ENCODE measurements at places on chromosomes 7 and 10. TPM values are rescaled to one million over a fixed set of nuclear protein-coding genes. Genes with fewer than 3 reads are reported as not detected.

Gene CYP3A7
- total RNA-seq = not detected

Gene SPDYE18
- total RNA-seq = not detected

- peak; percentile 5 for DNase-seq
These were observed 17.5 kb downstream of the STEAP1B start for GRCh38 chr7:22482503-22482902.

DNA sequence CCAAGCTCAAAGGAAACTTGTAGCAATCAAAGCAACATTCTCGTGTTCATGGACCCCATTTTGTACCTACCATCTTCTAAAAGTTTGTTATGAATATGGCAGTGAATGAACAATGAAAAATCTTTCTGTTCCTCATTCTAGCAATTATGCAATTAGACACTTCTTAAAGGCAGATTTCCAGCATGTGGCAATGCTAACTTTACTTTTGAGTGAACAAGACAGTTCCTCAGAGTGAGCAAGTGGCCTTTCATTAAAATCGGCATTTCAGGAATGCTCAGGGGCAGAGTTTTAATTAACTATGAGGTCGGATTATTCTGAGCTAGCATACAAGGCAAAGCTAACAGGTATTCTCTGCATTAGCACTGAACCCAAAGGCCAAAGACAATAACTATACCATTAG is 48.4 kb upstream of the NFE2L3 start:
- no peak for DNase-seq

DNA sequence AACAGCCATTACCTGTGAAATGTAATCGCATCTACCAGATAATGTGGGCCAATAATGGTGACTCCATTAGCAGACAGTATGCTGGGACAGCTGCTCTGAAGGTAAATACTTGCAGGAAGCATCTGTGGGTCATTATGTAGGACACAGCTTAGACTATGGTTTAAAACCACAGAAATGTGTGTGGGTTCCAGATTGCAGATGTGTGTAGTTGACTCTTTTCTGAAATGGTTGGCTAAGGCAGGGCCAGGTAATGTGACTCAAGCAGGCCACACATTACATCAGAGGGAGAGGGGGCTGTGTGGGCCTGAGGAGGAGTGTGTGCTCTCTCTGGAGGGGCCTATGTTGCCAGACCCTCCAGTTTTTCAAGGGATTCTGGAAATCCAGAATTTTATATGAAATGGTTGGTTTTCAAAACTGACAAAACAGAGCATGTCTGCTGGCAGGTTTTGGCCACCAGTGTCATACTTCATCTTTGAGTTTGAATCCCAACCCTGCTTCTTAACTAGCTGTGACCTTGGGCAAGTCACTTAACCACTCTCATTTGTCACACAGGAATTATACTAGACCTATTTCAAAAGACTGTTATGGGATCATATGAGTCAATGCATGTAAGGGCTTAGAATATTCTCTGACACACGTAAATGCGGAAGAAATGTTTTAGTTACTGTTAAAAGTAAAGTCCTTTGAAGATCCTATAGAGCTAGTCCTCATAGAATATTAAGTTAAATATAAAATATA is 64.5 kb downstream of the MCMBP start:
- peak; percentile 54 for DNase-seq

- DNase-seq = no peak
These were observed 226.5 kb downstream of the FANK1 start for GRCh38 chr10:126122881-126123280.

GRCh38 chr10:89888321-89889070 is 187.1 kb downstream of the KIF20B start:
- DNase-seq = no peak

DNA sequence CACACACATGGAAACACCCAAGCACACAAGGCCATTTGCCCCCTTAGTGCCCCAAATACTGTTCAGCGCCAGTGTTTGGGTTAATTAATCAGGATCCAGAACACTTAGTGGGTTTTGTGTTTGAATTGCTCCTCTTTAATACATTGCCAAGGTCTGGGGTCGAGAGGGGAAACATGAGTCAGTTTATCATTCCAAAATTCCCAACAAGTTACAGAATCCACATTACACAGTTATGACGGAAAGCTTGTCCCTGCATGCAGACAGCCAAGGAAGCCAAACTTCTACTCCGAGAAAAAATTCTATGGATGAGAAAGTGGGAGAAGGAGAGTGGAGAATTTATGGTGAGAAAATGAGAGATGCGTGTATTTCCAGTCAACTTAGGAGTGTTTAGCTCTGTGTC is 189.0 kb downstream of the NPSR1 start:
- no peak for DNase-seq

DNA sequence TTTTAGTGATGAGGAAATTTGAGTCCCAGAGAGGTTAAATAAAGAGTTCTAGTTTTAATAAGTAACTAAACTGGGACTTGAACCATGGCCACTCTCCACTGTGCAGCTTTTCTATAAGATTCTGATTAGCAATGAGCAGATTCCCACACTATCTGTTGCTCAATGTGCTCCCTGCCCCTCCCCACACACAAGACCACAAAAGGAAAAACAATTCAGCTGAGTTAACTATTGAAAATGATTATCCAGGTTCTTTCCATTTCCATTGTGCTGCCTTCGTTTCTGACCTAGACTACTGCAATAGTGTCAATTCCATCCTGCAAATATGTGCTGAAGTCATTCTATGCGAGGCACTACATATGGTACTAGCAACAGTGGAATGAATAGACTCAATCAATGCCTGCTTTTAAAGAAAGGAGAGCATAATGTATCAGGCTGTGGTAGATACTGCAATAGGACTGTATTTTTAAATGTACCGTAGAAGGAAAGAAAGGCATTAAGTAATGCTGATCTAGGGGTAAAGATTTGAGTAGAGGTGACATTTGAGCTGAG is 97.0 kb downstream of the SEMA3C start:
- no peak for DNase-seq

- DNase-seq = peak; percentile 63
These were observed 69.8 kb downstream of the PRKAG2 start for GRCh38 chr7:151806952-151807775.

GRCh38 chr7:147053746-147054145 is 937.1 kb downstream of the CNTNAP2 start:
- DNase-seq = no peak

DNA sequence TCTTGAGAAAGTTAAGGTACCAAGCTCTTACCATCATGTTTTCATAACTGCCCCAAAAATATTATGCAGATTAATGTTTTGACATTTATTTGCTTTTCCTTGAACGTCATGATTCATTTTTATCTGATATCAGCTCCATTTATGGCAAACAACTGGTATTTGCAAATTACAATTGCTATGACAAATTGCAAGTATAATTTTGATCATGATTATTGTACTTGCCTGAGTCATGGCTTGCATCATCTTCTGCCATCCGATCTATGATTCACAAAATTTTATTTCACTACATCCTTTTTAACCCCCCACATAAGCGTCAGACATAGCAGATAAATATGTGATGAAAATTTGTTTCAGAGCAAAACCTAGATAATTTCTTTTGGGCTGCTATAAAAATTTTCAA is 155.0 kb downstream of the STK31 start:
- peak; percentile 81 for DNase-seq

DNA sequence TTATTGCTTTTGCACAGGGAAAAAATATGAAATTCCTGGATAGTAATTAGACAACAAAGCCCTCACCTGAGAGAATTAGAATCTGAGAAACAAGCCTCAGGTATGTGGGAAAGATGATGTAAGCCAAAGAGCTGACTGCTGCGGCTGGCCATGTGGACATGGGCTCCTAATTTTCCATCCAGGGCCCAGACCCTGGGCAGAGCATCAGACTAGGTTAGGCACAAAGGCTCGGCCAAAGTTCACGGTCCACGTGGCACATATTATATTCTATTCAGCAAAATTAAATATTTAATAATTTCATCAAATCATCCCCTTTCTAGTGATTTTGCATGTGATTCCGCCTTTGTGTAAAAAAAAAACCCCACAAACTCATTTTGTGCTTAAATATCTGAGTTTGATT is 5.1 kb downstream of the CYP3A4 start:
- DNase-seq = no peak

- DNase-seq = no peak
These were observed 4.4 kb downstream of the KEL start for GRCh38 chr7:142957723-142958122.

GRCh38 chr7:54709283-54709682 is 49.7 kb downstream of the SEC61G start:
- no peak for DNase-seq

GRCh38 chr7:155510975-155511701 is 35.2 kb downstream of the CNPY1 start:
- no peak for DNase-seq

GRCh38 chr7:39433550-39433949 is 132.7 kb upstream of the YAE1 start:
- DNase-seq = no peak

GRCh38 chr7:130262448-130262847 is 4.2 kb upstream of the CPA2 start:
- no peak for DNase-seq

DNA sequence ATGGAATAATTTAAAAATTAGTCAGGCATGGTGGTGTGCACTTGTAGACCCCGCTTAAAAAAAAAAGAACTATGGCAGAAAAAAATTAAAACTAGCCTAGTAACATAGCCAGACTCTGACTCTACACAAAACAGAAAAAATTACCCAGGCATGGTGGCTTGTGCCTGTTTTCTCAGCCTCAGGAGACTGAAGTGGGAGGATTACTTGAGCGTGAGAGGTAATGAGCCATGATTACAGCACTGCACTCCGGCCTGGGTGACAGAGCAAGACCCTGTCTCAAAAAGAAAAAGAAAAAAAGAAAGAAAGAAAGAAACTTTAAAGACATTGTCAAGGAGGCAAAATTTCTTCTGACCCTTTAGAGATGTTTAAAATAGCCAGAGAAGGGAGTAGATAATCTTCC is 109.0 kb upstream of the TMEM106B start:
- DNase-seq = no peak

- DNase-seq = no peak
These were observed 203.2 kb downstream of the GFRA1 start for GRCh38 chr10:116069856-116070255.

DNA sequence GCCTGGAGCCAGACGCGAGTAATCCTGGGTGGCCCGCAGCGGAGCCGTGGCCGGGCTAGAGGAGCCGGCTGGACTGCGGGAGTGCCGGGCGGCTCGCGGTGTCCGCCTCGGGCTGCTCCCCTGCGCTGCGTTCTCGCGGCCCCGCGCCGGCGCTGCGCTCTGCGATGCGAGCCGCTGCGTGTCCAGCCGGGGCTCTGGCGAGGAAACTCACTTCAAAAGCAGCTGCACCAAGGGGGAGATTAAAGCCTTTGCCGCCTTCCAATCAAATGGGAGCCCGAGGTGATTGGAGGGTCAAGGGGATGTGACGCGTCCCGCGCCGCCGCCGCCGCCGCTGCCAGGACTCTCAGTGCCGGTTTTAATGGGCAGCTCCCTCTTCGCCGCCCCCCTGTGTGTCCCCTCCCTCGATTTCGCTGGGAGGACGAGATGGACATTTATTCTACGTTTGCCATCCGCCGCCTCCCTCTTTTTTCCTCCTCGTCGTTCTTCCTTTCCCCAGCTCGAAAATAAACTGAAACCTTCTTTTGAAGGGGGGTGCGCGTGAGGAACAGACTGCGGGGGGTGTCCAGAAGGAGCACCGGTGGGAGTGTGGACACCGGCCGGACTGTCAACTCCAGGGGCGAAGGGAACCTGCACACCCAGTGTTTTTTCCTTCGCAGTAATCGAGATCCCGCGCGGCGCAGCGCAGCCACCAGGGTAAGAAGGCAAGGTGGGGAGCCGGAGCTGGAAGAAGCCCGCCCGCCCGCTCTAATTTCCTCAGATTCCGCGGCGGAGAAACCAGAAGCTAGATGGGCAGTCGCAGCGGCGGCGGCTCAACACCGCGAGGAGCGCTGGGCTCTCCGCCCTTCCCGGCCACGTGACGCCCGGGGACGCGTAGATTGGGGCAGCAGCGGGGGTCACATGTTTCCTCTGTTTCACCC is at the start of gene ZNF503:
Gene ZNF503, minus strand, starts transcription at position 196 of the 917 bp plus-strand sequence. CDS start 345 bp downstream, outside the sequence.
- DNase-seq = peak; percentile 96

- no peak for DNase-seq
These were observed 72.4 kb downstream of the TPST1 start for GRCh38 chr7:66277492-66277891.
